Type B pancreatic cell (in vitro differentiated cells): ENCODE measurements at places on chromosomes 4 and X. TPM values are rescaled to one million over a fixed set of nuclear protein-coding genes. Genes with fewer than 3 reads are reported as not detected.
A peak's percentile ranks its signal among the peaks of the same experiment; 100 is the strongest.

Gene ABCG2
- 21.5 and 77.7 TPM in 2 replicates for total RNA-seq

Gene ZNF330
- total RNA-seq, result 35.4 and 42.2 TPM in 2 replicates

DNA sequence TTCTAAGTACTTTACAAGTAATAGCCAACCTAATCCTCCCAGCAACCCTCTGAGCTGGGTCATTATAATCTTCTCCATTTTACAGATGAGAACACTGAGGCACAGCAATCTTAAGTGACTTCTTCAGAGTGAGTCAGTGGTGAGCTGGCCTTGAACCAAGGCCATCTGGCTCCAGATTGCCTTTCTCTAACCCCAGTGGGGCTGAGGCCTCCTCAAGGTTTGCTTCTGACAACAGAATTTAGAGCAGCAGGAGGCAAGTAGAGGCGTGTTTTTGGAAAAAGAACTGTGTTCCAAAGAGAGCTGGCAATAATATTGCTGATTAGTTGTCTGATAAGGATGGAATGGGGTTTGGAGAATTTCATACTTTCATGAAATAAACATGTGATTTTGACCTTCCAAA lies 41.2 kb downstream of the PIR start:
- H3K36me3 ChIP-seq, result peaks cover 7% of the 10 kb centered on the region
- no peak overlapping the region for H3K4me3 ChIP-seq
- H3K4me1 ChIP-seq, result peaks cover 19% of the 10 kb centered on the region
- no peak for DNase-seq

DNA sequence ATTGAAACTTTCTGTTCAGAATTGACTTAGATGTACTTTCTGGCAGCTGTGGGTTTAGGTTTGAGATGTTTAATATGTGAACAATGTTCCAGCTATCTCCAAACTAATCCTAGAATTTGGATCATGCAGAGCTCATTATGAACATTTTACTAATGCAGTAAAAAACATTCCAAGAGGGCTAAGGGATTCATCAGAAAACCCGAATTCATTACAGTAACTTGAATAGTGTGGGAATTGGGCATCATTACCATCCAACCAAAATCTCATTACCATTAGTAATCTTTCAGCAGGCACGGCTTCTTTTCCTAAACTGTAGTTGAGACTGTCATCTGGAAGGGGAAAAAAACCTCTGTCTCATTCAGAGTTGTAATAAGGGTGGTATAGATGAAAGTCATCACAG lies 91.0 kb downstream of the LIMCH1 start:
- peaks cover 23% of the 10 kb centered on the region for H3K4me1 ChIP-seq
- peaks cover 13% of the 10 kb centered on the region for H3K36me3 ChIP-seq
- DNase-seq, result no peak
- H3K27ac ChIP-seq, result no peak overlapping the region
- no peaks in the 10 kb centered on the region for H3K27me3 ChIP-seq

GRCh38 chr4:107380190-107380589 lies 339.8 kb downstream of the PAPSS1 start:
- H3K36me3 ChIP-seq, result peaks cover 12% of the 10 kb centered on the region
- peak overlapping the region; percentile 85 for H3K27ac ChIP-seq
- no peak overlapping the region for H3K4me3 ChIP-seq
